ENCODE measurements at places on chromosomes 7 and 10. TPM values are rescaled to one million over a fixed set of nuclear protein-coding genes. Genes with fewer than 3 reads are reported as not detected.

Gene ZNF25
- total RNA-seq = 5.2 TPM

Gene TDRD1
- not detected for total RNA-seq

Gene TMEM213
- total RNA-seq = not detected

Gene MTPN
- total RNA-seq = 171 TPM

Gene VIPR2
- not detected for total RNA-seq

Gene SPDYE9
- total RNA-seq = not detected

Gene MINPP1
- 21.9 TPM for total RNA-seq

Gene URGCP
- 26.8 TPM for total RNA-seq

Gene PIP4K2A
- 35.4 TPM for total RNA-seq

Gene C7orf57
- not detected for total RNA-seq

Gene PON1
- total RNA-seq = not detected

Gene IFIT1B
- not detected for total RNA-seq

Gene MLXIPL
- total RNA-seq = not detected

Gene PAOX
- total RNA-seq = 2.6 TPM

Gene GDF2
- total RNA-seq = not detected

Gene GNG11
- 208 TPM for total RNA-seq

Gene HOXA1
- 1.5 TPM for total RNA-seq

Gene TRA2A
- total RNA-seq = 112 TPM

Gene OPN1SW
- total RNA-seq = not detected

Gene DNAJC12
- total RNA-seq = 2.4 TPM

Gene PDE6C
- not detected for total RNA-seq

Gene SSC4D
- 0.46 TPM for total RNA-seq

Gene COL13A1
- total RNA-seq = 47.5 TPM

Gene PLEKHS1
- total RNA-seq = not detected

Gene SBDS
- total RNA-seq = 86.5 TPM

Gene SNX8
- total RNA-seq = 41.4 TPM

Gene SLC25A28
- total RNA-seq = 32.6 TPM

Gene GNAI1
- 19.7 TPM for total RNA-seq

Gene CXCL12
- total RNA-seq = 1.4 TPM

Gene LRRC27
- total RNA-seq = 7.8 TPM

Gene NEUROG3
- not detected for total RNA-seq

Gene SLC16A9
- not detected for total RNA-seq

Gene OR2A42
- not detected for total RNA-seq

Gene ZNF138
- total RNA-seq = 3.3 TPM

Gene PIK3CG
- total RNA-seq = 4.9 TPM

Gene ANKRD61
- total RNA-seq = 0.35 TPM

Gene PTPN20
- total RNA-seq = 0.27 TPM

Gene UTF1
- not detected for total RNA-seq

Gene GLI3
- total RNA-seq = 30.3 TPM

Gene PRRT4
- not detected for total RNA-seq

Gene EN2
- not detected for total RNA-seq

Gene GIMAP4
- 174 TPM for total RNA-seq

Gene MINDY4
- total RNA-seq = 4.7 TPM
